ENCODE measurements at places on chromosomes 4 and X.

GRCh38 chrX:80812176-80812575, 2.5 kb upstream of the BRWD3 start:
- DNase-seq = no peak

DNA sequence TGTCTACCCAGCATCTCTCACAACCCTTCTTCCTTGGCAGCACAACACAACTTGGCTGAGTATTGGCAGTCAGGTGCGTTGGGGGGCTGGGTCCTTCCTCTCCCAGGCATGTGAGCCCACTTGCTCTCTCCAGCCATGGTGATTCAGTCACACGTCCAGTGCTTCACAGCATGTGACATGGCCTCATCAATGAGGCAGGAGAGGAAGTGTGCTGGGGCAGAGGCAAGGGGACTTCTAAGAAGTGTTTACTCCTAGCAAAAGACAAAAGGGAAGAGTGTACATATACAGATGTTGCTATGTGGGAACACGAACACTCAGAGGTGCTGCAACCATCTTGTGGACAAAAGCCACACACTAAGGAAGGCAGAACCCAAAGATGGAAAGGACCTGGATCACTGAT, 380.8 kb downstream of the FBXW7 start:
- no peak for DNase-seq

GRCh38 chr4:139988863-139989765, 164.9 kb downstream of the MAML3 start:
- DNase-seq = no peak

- DNase-seq = no peak
Measured at GRCh38 chr4:25938366-25938765, 24.3 kb downstream of the SMIM20 start.

- DNase-seq = no peak
Measured at GRCh38 chr4:38107818-38108217, 147.6 kb downstream of the PTTG2 start.

- DNase-seq = no peak
Measured at GRCh38 chr4:8709050-8709728, 116.6 kb downstream of the CPZ start.

DNA sequence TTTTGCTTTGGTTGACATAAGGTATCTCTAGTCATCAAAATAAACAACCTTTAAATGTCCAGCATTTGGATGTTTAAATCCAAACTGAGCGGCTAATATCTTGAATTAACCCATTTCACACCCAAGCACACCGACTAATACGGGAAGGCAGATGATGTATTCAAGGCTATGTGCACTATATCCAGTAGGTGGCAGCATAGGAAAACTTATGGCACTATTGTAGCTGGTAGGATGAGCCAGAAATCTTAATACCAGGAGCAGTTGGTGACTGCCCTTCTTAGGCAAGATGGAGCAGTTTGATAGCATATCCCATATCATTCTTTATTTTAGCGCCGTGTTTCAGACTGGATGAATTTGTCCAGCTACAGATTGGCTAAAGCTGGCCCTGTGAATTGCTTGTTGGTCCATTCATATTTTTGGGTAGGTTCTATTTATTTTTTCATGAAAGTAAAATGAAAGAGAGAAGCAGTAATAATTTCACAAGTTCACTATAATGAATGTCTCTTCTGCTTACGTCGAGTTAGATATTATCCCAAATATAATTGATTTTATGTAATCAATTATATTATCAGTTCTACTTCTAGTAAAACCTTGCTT, 24.4 kb downstream of the UCHL1 start:
- peak; percentile 9 for DNase-seq

GRCh38 chr4:183129675-183130074, 30.6 kb downstream of the WWC2 start:
- DNase-seq = no peak

GRCh38 chr4:67725132-67725531, 24.2 kb upstream of the UBA6 start:
- DNase-seq = no peak

DNA sequence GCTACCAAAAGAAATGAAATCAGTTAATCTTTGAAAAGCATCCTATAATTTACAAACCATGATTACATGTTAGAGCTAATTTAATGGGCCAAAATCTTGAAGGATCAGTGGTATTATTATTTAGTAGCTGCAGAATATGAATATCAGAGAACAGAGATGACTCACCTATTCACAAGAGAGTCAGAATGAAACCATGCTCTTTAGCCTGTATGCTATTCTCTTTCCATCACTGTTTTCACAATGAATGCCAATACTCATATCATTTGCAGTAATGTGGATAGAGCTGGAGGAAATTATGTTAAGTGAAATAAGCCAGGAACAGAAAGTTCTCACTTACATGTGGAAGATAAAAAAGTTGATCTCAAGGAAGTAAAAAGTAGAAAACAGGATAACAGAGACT, 414.1 kb downstream of the CENPC start:
- no peak for DNase-seq

GRCh38 chr4:140309124-140309870, 64.1 kb upstream of the SCOC start:
- DNase-seq = no peak

GRCh38 chrX:50375481-50376267, 95.0 kb downstream of the DGKK start:
- DNase-seq = no peak

DNA sequence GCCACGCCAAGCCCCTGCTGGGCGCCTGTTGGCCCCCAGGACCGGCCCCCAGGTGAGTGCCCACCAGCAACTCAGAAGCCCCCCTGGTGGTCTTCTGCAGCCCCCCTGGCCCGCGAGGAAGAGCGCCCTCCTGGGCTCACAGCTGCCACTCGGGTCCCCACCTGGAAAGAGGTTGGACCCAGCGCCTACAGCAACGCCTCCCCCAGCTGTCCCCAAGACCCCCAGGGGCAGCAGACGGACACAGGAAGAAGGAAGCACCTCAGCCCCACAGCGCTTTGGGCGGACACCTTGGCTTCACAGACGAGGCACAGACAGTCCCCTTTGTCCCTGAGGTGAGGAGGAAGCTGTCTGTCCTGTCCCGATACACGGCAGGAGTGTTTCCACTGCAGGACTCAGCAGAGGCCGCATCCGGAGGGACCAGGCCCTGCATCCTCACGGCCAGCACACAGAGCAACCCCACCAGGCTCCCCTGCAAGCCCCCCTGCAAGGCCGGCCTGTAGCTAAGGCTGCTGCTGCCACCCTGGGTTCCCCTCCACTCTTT, 115.6 kb upstream of the NKX1-1 start:
- no peak for DNase-seq

GRCh38 chr4:150106886-150107285, 28.6 kb downstream of the DCLK2 start:
- DNase-seq = no peak
